ENCODE measurements at places on chromosomes 5 and 9. TPM values are rescaled to one million over a fixed set of nuclear protein-coding genes. Genes with fewer than 3 reads are reported as not detected.

The CNTNAP3B gene
- 10.3 TPM for total RNA-seq

The LSM11 gene
- total RNA-seq = 3.6 TPM

The CCL27 gene
- not detected for total RNA-seq

The ETF1 gene
- 153 TPM for total RNA-seq

The TAL2 gene
- total RNA-seq = 0.45 TPM

The ZNF454 gene
- not detected for total RNA-seq

The FOXD4L4 gene
- 0.04 TPM for total RNA-seq

The FGF18 gene
- 4.8 TPM for total RNA-seq

The SLCO4C1 gene
- total RNA-seq = 0.02 TPM

The CTSV gene
- total RNA-seq = 16.3 TPM

The NUTM2G gene
- not detected for total RNA-seq

The HMCN2 gene
- 0.02 TPM for total RNA-seq

The ORM2 gene
- not detected for total RNA-seq

The RNF183 gene
- not detected for total RNA-seq

The SLC46A2 gene
- not detected for total RNA-seq

The SOHLH1 gene
- not detected for total RNA-seq

The OGN gene
- not detected for total RNA-seq

The HAUS6 gene
- 20.2 TPM for total RNA-seq

The NEUROG1 gene
- not detected for total RNA-seq

The C1QTNF3 gene
- total RNA-seq = not detected
